ENCODE measurements at places on chromosomes 4 and X. TPM values are rescaled to one million over a fixed set of nuclear protein-coding genes. Genes with fewer than 3 reads are reported as not detected.

DNA sequence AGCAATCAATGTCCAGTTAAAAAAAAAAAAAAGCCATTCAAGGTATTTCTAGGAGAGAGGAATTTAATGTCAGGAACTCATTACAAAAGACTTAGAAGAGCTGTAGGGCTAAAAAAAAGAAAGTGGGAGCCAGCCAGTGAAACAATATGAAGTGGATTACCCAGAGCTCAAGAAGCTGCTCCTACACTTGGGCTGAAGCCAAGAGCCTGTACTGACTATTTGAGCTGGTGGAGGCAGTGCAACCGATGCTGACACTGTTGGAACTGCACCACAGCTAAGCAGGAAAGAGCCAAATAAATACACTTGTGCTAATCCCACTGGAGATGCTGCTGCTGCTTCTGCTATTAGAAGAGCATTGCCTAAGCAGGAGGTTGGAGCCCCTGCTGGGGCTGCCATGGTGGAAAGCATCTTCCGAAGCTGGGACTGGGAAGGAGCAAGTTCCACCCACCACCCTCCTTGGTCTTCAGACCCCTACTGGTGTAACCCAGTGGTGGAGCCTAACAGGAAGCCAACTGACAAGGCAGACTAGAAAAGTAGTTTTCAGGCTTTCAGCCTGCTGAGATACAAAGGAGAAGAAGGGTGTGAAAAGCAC, 65.4 kb downstream of the CXXC4 start:
- H3K36me3 ChIP-seq: no peaks in the 10 kb centered on the region
- H3K4me1 ChIP-seq: no peaks in the 10 kb centered on the region
- no peak for DNase-seq
- no peak overlapping the region for H3K4me3 ChIP-seq
- no peak overlapping the region for H3K27ac ChIP-seq

- H3K4me3 ChIP-seq: no peak overlapping the region
- H3K27ac ChIP-seq: no peak overlapping the region
- no peaks in the 10 kb centered on the region for H3K36me3 ChIP-seq
- H3K4me1 ChIP-seq: no peaks in the 10 kb centered on the region
Observed at GRCh38 chr4:53889326-53890055, 174.9 kb downstream of the CHIC2 start.

DNA sequence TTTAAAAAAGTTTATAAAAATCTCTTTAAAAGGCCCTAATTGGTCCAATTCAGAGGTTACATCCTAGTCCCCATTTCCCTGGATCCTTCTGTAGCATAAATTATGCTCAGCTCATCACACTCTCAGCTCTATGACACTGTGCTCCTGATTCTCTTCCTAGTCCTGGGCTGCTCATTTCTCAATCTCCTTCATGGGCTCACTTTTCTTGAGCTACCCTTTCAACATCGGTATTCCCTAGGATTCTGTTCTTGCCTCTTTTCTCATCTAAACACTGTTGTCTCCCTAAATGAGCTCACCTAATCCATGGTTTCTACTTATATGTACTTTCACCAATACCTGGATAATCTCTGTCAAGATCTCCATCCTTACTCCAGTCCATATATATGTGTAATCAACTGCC, 14.7 kb downstream of the KLHL15 start:
- no peak overlapping the region for H3K4me3 ChIP-seq
- no peaks in the 10 kb centered on the region for H3K27me3 ChIP-seq
- no peak overlapping the region for H3K27ac ChIP-seq
- peaks cover 40% of the 10 kb centered on the region for H3K4me1 ChIP-seq
- DNase-seq: no peak

GRCh38 chr4:6492861-6493657, 20.6 kb upstream of the PPP2R2C start:
- no peak for DNase-seq
- H3K27ac ChIP-seq: no peak overlapping the region
- peaks cover 2% of the 10 kb centered on the region for H3K36me3 ChIP-seq
- peaks cover 33% of the 10 kb centered on the region for H3K27me3 ChIP-seq
- H3K4me3 ChIP-seq: no peak overlapping the region

GRCh38 chr4:15021946-15022345, 19.7 kb downstream of the CPEB2 start:
- H3K27ac ChIP-seq: no peak overlapping the region
- H3K4me1 ChIP-seq: peaks cover 40% of the 10 kb centered on the region
- no peak for DNase-seq
- no peak overlapping the region for H3K4me3 ChIP-seq

DNA sequence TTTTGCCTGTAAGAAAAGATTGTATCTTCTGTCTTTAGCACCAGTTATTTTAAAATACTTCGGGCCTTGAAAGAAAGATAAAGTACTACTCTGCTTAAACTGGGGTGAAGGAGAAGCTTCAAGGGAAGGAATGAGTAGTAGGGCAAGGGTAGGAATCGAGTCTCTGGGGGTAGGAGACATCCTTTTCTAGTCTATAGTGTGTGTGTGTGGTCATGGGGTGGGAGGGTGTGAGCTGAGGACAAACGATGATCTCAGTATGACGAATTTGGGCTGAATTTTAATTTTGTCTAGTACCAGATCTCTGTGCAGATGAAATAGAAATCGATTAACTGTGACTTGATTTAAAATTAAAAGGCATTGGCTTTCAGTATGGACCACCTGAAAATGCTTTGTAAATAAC, 3.3 kb upstream of the MYOZ2 start:
- DNase-seq: no peak
- no peaks in the 10 kb centered on the region for H3K27me3 ChIP-seq
- no peak overlapping the region for H3K4me3 ChIP-seq
- H3K36me3 ChIP-seq: no peaks in the 10 kb centered on the region
- peaks cover 1% of the 10 kb centered on the region for H3K4me1 ChIP-seq

DNA sequence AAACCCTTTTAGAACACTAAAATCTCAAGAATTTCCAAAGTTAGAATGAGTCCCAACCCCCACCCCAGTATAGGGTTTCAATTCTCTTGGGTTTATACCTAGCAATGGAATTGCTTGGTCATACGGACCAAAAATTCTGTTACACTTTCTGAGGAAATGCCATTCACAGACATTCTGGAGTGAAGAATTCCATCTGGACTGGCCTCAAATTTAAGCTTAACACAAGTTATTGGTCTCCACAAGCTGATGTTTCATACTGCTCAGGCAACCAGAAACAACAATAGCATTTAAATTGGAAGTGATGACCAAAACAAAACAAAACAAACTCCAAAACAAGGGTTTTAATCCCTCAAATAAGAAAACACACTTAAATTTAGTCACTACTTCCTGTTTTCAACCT, 51.1 kb downstream of the GPC4 start:
- H3K4me3 ChIP-seq: no peak overlapping the region
- no peak overlapping the region for H3K27ac ChIP-seq
- H3K27me3 ChIP-seq: no peaks in the 10 kb centered on the region
- no peaks in the 10 kb centered on the region for H3K4me1 ChIP-seq
- DNase-seq: no peak

DNA sequence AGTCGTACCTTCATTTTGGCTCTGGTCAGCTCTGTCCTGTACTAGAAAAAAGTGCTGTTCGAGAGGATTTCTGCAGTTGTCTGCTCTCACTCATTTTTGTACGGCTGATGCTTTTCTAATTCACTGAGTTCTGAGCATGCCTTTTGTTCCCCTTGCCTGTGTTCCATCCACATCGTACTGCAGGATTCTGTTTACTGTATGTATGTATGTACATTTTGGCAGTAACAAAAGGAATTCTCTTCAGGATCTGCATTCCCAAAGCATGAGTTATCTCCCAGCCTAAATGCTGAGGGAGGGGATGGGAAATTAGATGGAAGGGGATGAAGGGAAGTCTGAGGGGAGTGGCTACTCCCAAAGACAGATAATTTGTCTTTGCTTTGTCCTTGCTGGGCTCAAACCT, 87.6 kb downstream of the GBA3 start:
- DNase-seq: no peak
- no peak overlapping the region for H3K27ac ChIP-seq
- peaks cover 1% of the 10 kb centered on the region for H3K36me3 ChIP-seq
- H3K4me3 ChIP-seq: no peak overlapping the region
- no peaks in the 10 kb centered on the region for H3K27me3 ChIP-seq

GRCh38 chr4:185020293-185020808, 2.1 kb downstream of the HELT start:
- H3K27me3 ChIP-seq: peaks cover 75% of the 10 kb centered on the region
- no peak overlapping the region for H3K27ac ChIP-seq
- H3K4me3 ChIP-seq: no peak overlapping the region
- DNase-seq: no peak
- no peaks in the 10 kb centered on the region for H3K36me3 ChIP-seq

DNA sequence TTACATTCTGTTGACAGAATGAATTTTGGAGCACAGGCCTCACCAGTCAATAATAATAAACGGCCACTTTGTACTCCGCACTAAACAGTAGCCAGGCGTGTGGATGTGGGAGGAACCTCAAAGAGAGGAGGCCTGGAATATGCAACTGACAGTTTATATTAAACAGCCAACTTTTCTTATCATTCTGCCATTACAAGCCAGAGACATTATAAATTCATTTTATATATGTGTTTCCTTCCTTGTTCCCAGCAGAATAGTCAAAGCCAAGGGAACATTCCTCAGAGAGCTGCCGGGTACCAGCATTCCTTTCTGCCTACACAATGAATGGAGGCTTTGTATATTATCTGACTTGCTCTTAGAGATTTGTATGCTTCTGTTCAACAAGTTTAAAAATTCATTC, 436.5 kb upstream of the FTHL17 start:
- no peaks in the 10 kb centered on the region for H3K36me3 ChIP-seq
- no peak for DNase-seq
- H3K4me3 ChIP-seq: no peak overlapping the region
- H3K27me3 ChIP-seq: no peaks in the 10 kb centered on the region
- H3K27ac ChIP-seq: no peak overlapping the region

- no peaks in the 10 kb centered on the region for H3K27me3 ChIP-seq
- no peak for DNase-seq
- H3K27ac ChIP-seq: no peak overlapping the region
Observed at GRCh38 chr4:6598127-6598526, 23.1 kb downstream of the MAN2B2 start.

- no peaks in the 10 kb centered on the region for H3K27me3 ChIP-seq
- no peak overlapping the region for H3K27ac ChIP-seq
- no peak for DNase-seq
- peaks cover 1% of the 10 kb centered on the region for H3K36me3 ChIP-seq
- H3K4me1 ChIP-seq: peaks cover 2% of the 10 kb centered on the region
- no peak overlapping the region for H3K4me3 ChIP-seq
Observed at GRCh38 chrX:39459952-39460351, 637.8 kb downstream of the BCOR start.

DNA sequence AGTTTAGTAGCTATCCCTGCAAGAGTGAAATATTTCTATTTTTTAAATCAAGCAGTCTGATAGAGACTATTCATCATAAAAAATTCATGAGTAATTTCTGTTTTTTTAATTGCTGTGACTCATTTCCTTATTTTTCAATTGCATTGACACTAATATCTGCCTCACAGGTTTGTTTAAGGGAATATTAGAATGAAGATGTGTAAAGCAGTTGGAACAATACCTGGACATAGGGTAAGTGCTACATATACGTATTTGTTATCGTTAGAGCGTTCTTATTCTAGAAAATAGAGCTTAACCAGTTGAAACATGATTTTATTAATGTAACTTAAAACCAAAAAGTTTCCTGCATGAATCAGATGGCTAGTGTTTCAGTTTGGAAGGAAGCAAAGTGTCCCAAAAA, 2211.3 kb downstream of the PCDH7 start:
- no peak overlapping the region for H3K27ac ChIP-seq
- H3K4me1 ChIP-seq: no peaks in the 10 kb centered on the region
- DNase-seq: no peak
- no peaks in the 10 kb centered on the region for H3K27me3 ChIP-seq
- no peak overlapping the region for H3K4me3 ChIP-seq
- H3K36me3 ChIP-seq: no peaks in the 10 kb centered on the region

GRCh38 chrX:133534172-133534571, 118.9 kb upstream of the GPC4 start:
- DNase-seq: no peak
- H3K27ac ChIP-seq: no peak overlapping the region
- H3K4me3 ChIP-seq: no peak overlapping the region
- no peaks in the 10 kb centered on the region for H3K27me3 ChIP-seq

GRCh38 chr4:112145790-112146501, 692 bp downstream of the FAM241A start:
- H3K36me3 ChIP-seq: peaks cover 8% of the 10 kb centered on the region
- DNase-seq: peak; percentile 85
- H3K4me3 ChIP-seq: peak overlapping the region; percentile 87
- peaks cover 46% of the 10 kb centered on the region for H3K4me1 ChIP-seq
- no peaks in the 10 kb centered on the region for H3K27me3 ChIP-seq
- H3K27ac ChIP-seq: peak overlapping the region; percentile 84

DNA sequence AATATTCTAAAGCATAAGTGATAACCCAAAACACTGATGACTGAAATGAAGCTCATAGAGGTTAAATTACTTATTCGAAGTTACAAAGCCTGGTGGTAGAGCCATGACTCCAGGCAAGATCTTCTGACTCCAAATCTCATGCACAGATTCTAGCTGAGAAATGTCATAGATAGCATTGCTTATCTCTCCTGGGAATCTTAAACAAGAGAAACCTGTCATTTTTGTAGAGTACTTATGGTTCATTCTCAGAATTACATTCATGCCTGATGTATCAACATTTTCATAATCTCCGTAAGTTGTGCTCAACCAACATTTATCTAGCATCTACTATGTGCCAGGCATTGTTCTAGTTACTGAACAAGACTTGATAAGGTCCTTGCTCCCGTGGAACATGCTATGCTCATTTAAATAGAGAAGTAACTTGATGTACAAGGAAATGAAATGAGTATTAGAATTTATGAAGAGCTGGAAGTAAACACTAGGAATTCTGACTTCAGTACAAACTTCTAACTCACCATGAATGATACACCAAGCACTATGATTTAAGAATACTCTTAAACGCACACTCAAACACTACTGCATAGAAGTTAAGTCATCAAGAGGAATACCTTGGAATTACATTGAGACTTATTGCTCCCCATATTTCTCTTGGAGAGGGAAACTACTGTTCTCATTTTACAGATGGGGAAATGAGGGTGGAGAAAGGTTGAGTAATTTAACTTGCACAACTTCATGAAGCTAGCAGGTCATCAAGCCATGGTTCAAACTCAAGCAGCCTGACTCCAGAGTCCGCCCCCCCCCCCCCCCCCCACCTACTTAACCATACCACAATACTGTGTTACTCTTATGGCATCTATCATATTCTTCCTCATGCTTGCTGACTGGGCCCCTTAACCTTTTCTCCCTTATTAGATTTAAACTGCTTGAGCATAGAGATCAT, 45.4 kb downstream of the MBNL3 start:
- H3K36me3 ChIP-seq: no peaks in the 10 kb centered on the region
- H3K4me3 ChIP-seq: no peak overlapping the region
- DNase-seq: no peak
- H3K27ac ChIP-seq: no peak overlapping the region
- H3K27me3 ChIP-seq: no peaks in the 10 kb centered on the region

- no peaks in the 10 kb centered on the region for H3K27me3 ChIP-seq
- H3K4me1 ChIP-seq: peaks cover 35% of the 10 kb centered on the region
- H3K4me3 ChIP-seq: no peak overlapping the region
- peaks cover 11% of the 10 kb centered on the region for H3K36me3 ChIP-seq
- peak overlapping the region; percentile 38 for H3K27ac ChIP-seq
- no peak for DNase-seq
Observed at GRCh38 chrX:41522081-41522480, 74.9 kb downstream of the NYX start.

- H3K36me3 ChIP-seq: peaks cover 2% of the 10 kb centered on the region
- no peak overlapping the region for H3K27ac ChIP-seq
- no peaks in the 10 kb centered on the region for H3K4me1 ChIP-seq
- DNase-seq: no peak
- H3K4me3 ChIP-seq: no peak overlapping the region
Observed at GRCh38 chr4:98092833-98093439, 50.3 kb downstream of the STPG2 start.

Gene GLRB
- not detected for total RNA-seq

Gene SUPT20HL2
- total RNA-seq: not detected

Gene CABS1
- not detected for total RNA-seq

Gene ADGRG4
- total RNA-seq: not detected

Gene LIAS
- total RNA-seq: 23.7 TPM

Gene ZDHHC15
- total RNA-seq: 0.22 TPM

Gene TBC1D9
- total RNA-seq: not detected

Gene KLKB1
- total RNA-seq: not detected

Gene NUDT10
- total RNA-seq: 1.1 TPM
